ENCODE measurements at places on chromosomes 16 and 17.

- no peak for DNase-seq
Measured at GRCh38 chr17:76654408-76654807, 10.9 kb upstream of the ST6GALNAC1 start.

GRCh38 chr17:62968445-62968923 is 2.4 kb downstream of the TANC2 start:
- DNase-seq: peak; percentile 54

DNA sequence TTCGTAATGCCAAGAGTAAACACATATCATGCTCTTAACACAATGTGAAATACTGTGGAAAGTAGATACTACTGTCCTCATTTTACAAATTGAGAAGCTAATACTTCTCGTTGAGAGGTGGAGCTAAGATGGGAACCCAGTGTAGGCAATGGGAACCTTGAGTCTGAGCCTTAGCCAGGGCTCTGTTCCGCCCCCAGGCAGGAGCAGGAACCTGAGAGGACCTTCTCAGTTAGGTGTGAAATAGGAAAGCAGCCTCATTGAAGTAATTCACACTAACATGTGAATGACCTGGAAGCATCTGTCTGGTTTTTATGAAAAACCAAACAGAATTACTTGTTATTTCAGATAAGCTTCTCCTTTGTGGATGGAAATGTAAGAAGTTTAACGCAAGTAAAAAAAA is 62.6 kb upstream of the RBFOX1 start:
- no peak for DNase-seq

DNA sequence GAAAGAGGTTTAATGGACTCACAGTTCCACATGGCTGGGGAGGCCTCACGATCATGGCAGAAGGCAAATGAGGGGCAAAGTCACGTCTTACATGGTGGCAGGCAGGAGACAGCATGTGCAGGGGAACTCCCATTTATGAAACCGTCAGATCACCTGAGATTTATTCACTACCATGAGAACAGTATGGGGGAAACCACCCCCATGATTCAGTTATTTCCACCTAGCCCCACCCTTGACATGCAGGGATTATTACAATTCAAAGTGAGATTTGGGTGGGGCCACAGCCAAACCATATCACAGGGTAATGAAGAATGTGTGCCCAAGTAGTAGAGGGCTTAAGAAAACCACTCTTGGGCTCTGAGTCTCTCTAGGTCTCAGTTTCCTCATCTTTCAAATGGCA is 85.1 kb downstream of the PRKCB start:
- DNase-seq: no peak

GRCh38 chr17:14950216-14950615 is 314.9 kb downstream of the PMP22 start:
- DNase-seq: no peak

GRCh38 chr17:15404106-15405057 is 63.0 kb upstream of the TEKT3 start:
- no peak for DNase-seq

DNA sequence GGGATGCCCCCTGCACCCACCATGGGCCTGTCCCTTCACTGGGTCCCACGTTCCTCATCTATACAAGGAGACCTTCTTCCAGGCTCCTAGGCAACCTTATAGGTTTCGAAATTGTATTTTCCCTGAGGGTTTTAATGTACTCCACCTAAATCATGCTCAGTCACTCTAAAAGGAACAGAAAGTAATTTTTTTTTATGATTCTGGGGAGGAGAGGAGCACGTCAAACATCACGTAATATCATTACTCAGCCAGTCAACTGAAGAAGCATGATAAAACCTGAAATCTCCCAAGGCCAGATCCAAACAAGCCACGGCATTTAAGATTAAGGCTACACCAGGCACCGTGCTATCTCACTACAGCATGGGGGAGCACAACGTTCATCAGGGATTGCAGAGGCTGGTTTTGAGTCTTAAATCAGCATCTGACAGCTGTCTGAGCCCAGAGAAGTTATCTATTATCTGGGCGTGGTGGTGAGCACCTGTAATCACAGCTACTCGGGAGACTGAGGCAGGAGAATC is 3.9 kb upstream of the TMEM114 start:
- DNase-seq: no peak

- no peak for DNase-seq
Measured at GRCh38 chr17:8204761-8205555, 5.4 kb downstream of the AURKB start.

DNA sequence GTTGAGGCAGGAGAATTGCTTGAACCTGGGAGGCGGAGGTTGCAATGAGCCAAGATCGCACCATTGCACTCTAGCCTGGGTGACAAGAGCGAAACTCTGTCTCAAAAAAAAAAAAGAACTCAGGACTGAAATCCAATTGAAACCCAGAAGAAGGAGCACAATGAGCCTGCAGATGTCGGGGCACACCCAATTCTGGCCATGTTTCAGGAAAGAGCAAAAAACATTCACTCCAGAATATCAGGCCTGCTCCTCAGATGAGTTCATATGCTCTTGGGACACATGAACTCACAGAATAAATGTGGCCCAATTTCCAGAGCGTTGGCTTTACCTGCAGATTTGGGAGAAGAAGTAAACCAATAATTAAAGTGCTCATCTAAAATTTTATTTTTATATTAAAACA is 3.0 kb upstream of the CMTM2 start:
- no peak for DNase-seq

DNA sequence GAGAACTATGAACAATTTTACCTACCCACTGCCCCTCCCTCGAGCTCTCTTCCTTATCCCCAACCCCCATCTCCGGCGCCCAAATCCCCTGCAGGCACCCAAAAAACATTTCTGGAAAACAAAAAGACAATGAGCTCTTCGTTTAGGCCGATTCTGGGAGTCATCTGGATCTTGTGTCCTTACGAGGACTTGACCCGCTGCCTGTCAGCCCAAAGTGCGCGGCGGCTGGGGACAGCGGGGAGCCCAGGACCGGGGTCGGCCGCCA is 524 bp downstream of the STRADA start:
- DNase-seq: no peak

GRCh38 chr16:59263955-59264354 is 529.8 kb upstream of the GOT2 start:
- no peak for DNase-seq

DNA sequence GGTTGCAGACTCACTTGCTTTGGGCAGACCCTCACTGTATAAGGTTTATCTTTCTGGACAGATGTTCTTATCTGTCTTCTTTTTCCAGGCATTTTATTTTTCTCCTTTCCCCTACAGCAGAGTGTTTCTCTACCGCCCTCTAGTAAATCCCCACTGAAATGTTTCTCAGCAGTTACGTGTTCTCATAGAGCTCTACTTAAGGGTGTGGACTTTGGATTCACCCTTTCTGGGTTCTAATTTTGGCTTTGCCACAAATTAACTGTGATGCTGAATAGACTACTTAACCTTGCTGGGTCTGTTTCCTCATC is 2.0 kb downstream of the ADAT1 start:
- peak; percentile 11 for DNase-seq

DNA sequence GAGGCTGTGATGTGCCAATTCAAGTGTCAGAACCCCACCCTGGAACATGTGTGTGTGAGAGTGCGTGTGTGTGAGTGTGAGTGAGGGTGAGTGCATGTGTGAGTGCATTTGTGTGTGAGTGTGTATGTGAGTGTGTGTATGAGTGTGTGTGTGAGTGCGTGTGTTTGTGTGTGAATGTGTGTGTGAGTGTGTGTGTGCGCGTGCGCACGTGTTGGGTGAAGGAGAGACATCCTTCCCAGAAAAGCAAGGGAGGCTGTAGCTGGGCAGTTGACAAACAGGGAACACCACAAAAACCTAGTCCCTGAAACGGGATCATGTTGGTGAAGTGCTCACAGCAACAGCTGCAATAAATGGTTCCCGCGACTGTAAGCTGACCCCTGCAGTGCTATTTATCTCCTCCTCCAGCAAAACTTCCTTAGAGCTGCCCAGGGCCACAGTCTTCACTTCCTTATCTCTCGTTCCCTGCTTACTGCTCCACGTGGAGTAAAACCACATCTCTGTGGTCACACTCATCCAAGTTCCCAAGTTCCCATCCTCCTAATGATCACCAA is 40.1 kb upstream of the RPL38 start:
- no peak for DNase-seq

- no peak for DNase-seq
Measured at GRCh38 chr17:58239987-58240386, 1.6 kb downstream of the LPO start.

DNA sequence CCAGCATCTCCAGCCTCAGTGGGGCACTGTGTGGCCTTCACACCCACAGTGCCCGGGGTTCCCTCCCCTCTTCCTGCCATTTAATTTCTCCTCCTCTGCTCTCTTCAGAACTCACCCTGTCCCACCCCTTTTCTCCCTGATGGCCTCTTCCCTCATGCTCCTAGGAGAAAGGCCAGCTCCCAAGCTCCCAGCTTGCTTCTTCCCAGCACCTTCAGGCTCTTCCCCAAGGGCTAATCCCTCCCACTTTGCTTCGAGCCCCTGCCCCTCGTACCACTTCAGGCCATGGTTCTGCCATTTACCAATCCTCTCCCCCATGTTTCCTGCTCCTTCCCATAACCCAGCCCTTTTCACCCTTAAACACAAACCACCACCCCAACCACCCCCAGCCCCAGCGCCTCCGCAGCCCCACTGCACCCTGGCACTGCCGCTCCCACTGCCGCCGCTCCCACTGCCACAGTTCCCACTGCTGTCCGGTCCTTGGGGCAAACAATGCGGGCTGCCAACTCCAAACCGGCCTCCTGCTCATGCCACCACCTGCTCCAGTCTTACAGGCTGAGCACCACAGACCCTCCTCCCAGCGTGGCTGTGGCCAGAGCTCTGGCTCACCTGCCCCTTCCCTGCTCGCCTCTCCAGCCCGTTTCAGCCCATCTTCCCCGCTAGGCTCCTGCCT is 28.6 kb downstream of the ADAM11 start:
- DNase-seq: no peak

- peak; percentile 21 for DNase-seq
Measured at GRCh38 chr16:65658787-65659220, 536.9 kb upstream of the CDH11 start.

- no peak for DNase-seq
Measured at GRCh38 chr17:81694810-81695209, 8.4 kb upstream of the MRPL12 start.

GRCh38 chr17:18203308-18203707 is 19.7 kb downstream of the ALKBH5 start:
- no peak for DNase-seq

- no peak for DNase-seq
Measured at GRCh38 chr16:77944631-77945030, 77.7 kb upstream of the CLEC3A start.

DNA sequence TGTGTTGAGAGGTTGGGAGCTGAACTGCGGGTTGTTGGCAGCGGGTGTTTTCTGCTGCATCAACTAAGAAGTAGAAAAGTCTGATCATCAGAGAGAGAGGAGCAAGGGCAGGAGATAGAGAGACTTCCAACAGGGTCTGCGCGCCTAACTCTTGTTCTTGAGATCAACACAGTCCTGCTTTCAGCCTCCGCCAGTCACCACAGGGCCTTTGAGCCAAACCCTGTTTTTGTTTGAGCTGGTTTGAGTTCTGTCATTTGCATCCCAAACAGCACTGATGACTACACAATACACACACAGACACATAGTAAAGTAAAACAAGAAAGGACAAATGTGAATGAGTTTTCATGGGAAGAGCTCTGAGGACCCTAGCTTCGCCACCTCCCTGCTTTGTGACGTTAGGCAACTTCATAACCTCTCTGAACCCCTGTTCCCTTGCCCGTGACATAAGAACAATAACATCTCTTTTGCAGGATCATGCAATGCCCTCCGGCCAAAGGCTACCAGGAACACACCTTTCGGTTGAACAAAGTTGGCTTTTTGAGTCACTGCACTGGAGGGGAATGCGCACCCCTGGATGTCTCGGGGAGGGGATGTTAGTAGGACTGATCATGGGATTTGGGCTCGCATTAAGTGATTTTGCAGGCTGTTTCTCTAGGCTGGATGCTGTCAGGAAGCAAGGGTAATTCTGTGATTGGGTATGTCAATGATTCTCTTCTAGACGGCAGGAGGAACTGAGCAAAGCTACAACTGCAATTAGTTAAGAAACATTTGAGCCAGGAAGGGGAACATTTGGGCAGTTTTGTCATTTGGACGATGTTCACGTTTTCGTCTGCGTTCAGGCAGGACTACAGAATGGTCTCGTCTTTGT is 92.3 kb downstream of the C16orf78 start:
- DNase-seq: no peak

DNA sequence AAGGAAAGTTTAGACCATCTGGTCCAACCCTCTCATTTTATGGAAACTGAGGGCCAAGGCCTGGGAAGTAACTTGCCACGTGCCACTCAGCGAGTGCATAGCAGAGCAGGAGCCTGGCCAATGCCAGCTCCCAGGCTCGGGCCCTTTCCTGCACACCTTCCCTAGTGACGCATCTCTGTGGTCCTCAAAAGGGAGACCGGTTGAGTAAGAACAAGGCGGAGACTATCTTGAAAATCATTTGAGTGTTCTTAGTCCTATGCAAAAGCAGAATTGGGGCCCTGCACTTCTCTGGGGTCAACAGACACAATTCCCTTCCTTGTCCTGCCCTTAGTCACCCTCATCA is 2.8 kb downstream of the CCL4 start:
- DNase-seq: no peak

GRCh38 chr16:59148769-59149155 is 414.6 kb upstream of the GOT2 start:
- DNase-seq: peak; percentile 11

DNA sequence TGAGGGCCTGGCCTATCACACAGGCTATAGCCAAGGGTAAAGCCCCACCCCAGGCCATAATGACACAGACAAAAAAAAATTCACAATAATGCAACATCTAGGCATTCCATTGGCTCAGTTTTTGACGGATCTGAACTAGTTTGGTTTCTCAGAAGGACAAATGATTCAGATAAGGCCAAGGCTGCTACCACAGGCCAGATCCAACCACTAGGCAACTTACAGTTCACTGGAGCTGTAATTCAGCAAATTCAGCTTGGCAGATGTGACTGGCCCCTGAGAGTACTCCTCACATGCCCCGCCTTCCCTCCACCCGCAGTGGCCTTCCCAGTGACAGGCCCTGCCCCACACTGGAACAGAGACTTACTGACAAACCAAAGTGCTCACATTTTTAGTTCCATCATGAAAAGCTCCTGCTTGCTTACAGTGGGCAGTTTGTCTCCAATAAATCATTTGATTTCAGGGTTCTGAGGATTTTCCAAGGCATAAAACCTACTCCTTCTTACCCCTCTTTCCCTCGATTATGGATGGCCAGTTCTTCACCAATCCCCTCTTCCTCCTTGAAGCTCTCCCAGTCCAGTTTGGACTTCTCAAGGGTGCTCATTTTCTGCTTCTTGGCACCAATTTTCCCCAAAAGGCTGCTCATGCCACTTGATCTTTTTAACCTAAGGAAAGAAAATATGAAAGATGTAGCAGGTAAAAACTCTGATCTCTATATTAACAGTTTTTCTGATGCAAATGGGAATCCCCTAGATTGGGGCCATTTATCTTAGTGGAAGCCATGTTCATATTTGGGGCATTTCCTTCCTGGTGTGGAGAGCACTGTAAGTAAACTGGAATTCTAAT is 53.3 kb upstream of the BCAR1 start:
- peak; percentile 97 for DNase-seq

GRCh38 chr16:67284699-67285646 is 5.6 kb downstream of the PLEKHG4 start:
- DNase-seq: no peak
